ENCODE measurements at places on chromosomes 13 and 19.

GRCh38 chr13:111502957-111503356 lies 182.5 kb downstream of the TEX29 start:
- no peak for DNase-seq

DNA sequence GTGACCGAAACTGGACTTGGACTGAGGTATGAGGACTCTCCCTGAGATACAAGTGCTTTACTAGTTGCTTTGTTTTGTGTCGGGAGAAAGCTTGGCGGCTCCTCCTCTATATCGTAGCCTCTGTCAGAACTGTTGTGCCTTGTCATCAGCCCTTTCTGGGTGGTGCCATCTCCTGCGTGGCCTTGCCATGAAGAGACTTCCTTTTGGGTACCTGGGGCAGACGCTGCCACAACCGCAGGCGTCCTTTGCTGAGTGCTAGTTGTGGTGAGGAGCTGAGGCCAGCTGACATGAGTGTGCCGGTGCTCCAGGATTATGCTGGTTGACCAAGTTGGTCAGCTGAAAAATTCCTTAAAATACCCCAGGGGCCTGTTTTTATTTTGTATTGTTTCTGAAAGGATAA lies 124.5 kb downstream of the AKAP11 start:
- no peak for DNase-seq

DNA sequence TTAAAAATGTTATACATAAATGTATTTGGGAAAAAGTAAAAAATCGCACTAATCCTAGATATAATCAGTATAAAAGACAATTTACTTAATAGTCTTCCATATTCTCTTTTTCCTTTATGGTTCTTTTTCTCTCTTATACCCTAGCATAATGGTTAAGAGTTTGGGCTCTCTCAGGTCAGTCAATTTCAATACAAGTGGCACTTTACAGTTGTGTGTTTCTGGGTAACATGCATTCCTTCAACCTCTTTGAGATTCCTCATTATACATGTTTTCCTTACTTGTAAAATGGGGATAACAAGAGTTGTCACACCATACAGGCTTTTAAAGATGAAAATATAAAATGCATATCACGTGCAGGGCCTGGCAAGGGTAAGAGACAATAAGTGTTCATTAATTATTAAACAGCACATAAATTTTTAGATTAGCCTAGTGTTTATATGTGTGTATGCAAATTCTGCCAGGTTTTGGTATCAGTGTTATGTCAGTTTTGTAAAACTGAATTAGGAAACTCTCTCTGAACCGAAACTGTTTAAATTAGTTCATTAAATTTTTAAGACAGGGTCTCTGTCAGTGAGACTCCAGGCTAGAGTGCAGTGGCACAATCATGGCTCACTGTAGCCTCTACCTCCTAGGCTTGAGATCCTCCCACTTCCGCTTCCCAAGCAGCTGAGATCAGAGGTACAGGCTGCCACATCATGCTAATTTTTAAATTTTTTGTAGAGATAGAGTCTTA lies 49.8 kb downstream of the ELF1 start:
- DNase-seq, result no peak

- no peak for DNase-seq
Measured at GRCh38 chr19:51564791-51565190, 6.3 kb upstream of the ZNF175 start.

DNA sequence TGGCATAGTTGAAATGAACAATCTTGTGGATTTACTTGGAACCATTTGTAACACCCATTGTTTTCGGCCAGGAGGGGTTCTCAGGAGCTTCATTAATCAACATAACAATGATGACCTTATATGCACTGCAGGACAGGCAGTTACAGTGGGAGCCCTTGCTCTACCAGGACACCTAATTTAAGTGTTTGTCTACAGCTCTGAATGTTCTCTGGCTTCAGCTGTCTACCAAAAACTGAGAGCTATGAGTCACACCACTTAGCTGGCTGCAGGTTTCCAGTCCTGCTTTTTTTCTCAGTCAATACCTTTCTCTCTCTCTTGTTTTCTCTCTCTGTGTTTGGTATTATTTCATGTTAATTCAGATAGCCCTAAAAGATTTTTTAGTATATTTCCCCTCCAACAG lies 105.4 kb upstream of the MBNL2 start:
- no peak for DNase-seq

- DNase-seq, result no peak
Measured at GRCh38 chr13:37306778-37307544, 201.5 kb upstream of the CSNK1A1L start.

DNA sequence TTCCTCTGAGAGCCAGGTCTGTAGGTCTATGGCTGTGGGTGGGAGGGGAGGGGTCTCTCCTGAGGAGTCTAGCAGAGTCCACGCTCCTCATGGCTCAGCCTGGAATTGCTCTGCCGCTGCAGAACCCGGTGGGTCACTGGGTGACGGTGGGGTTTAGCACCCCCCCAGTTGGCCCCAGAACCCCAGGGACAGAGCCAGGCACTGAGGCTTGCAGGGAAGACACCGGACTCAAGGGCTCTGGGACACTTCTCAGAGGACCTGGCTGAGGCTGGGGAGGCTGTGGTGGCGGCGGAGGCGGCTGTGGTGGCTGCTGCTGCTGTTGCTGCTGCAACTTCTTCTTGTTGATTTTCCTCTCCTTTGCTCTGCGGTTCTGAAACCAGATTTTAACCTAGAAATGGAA lies 6.1 kb downstream of the CDX2 start:
- DNase-seq, result no peak

GRCh38 chr13:48299591-48299990 lies 4.0 kb upstream of the RB1 start:
- no peak for DNase-seq

DNA sequence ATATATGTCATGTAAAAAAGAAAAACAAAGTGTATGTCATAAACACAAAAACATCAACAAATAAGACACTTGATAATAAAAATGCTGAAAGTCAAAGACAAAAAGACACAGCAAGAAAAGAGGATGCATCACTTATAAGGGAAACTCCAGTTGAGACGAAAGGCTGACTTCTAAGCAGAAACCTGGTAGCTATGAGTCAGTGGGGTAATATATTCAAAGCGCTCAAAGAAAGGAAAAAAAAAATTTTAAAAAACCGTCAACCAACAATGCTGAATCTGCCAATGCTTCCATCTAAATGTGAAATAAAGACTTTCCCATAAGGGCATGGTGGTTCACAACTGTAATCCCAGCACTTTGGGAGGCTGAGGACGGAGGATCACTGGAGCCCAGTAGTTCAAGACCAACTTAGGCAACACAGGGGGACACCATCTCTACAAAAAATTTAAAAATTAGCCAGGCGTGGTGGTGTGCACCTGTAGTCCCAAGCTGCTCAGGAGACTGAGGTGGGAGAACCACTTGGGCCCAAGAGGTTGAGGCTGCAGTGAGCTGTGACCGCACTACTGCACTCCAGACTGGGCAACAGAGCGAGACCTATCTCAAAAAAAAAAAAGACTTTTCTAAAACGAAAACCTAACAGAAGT lies 24.0 kb downstream of the USP12 start:
- no peak for DNase-seq

GRCh38 chr13:38693641-38694040 lies 6.8 kb downstream of the FREM2 start:
- no peak for DNase-seq

GRCh38 chr13:21287331-21287907 lies 111.0 kb downstream of the MRPL57 start:
- no peak for DNase-seq

GRCh38 chr19:9903336-9903735 lies 33.0 kb downstream of the OLFM2 start:
- DNase-seq, result no peak

DNA sequence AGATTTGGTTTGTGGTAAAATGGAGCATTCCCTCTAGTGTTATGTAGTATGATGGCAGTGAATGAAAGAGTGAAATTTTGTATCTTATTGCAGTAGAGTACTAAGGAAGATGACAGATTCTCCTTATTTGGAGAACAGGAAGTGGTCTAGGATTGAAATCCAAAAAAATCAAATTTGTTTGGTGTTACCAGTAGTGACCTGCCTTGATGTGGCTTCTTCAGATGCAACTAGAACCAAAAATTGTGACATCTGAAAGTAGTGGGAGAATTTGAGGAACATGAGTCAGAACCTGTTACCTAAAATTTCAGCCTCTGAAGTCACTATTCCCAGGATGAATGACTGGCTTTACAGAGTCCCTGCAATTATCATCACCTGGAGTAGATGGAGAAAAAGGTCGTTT lies 165.9 kb downstream of the KLF5 start:
- DNase-seq, result no peak

- no peak for DNase-seq
Measured at GRCh38 chr13:71255633-71256032, 611.4 kb downstream of the DACH1 start.

DNA sequence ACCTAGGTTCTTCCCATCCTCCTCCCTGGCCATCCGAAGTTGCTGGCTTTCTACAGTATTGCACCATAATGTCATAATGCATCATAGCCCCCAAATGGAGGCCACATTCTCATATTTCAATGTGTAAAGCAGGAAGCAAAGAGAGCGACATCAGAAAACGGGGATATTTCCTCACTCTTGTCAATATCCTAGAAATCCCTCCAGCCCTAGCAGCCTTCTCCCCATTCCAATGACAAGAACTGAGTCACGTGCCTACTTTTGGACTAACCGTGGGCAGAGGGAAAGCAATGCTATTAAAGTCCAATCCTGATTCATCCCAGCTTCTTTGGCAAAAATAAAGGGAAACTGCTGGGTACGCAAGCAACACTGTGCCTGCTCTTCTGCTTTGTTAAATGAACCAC lies 4.3 kb upstream of the RAP2A start:
- DNase-seq, result no peak

GRCh38 chr19:4327252-4327876 lies 11.3 kb downstream of the STAP2 start:
- no peak for DNase-seq

DNA sequence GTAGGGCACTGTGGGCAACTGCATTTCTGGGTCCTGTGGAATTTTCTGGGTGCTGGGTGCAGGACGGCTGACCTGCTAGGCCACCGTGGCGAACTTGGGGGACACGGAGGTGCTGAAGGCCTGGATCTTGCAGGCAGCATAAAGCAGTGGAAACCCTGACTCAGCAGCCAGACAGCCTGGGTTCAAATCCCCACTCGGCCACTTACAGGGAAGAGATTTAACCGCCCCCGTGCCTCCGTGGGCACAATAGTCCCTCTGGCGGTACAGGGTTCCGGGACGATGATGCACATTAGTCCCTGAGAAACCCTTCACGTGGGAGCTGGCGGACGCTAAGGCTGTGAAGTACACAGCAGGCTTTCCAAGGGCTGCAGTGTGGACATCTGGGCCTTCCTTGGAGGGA lies 3.0 kb downstream of the FAM83E start:
- no peak for DNase-seq

DNA sequence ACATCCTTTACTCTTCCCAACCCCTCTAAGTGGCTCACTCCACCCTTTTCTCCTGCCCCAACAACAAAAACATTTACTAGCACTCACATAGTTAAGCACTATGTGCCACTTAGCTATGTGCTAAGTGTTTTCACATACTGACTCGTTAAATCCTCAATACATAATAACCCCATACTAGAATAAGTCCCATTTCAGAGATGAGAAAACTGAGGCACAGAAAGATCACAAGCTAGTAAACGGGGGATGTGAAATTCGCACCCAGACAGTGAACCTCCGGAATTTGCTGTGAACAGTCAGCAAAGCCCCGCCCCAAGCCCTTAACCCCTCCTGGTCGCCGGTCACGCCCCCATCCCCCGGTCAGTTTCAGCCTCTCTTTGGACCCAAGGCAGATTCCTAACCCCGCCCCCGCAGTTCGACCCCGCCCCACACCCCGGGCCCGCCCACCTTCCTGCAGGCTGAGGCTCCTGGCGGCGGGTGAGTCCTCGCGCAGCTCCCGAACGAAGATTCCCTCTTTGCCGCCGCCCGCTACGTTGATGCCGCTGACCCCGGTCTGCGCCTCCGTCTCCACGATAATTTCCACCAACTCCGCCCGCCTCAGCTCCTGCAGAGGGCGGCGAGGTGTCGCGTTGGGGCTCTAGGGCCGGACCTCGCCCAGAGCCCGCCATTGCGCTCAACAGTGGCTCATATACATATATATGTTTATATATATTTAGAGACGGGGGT lies 9.8 kb downstream of the PRX start:
- peak; percentile 56 for DNase-seq

DNA sequence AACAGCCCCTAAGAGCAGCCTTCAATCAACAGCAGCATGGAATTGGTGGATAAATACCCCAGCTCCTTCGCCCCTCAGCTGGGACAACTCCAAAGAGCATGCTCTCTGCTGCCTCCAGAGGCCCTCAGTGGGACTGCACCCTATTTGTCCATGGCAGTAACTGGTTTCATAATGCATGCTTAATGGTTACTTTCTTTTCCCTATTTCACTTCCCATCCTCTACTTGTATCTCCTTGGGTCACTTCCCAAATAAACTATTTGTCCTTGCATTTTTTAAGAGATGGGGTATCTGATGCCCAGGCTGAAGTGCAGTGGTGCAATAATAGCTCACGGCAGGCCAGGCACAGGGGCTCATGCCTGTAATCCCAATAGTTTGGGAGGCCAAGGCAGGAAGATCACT lies 13.5 kb upstream of the TPM4 start:
- DNase-seq, result peak; percentile 41

DNA sequence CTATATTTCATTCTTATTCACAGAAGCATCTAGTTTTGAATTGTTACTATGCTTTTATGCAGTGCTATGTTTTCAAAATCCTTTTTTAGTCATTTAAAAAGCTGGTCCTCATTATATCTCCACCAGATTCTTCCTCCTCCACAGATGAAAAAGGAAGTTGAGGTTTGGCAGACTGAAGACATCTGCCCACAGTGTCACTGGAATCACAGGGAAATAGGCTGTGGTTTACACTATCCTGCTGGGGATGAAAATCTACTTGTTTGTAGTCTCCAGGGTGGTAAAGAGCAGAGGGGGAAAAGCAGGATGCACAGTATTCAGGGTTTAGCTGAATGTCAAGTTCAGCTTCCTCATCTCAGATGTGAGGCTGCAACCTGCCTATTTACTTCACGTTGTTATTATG lies 351.2 kb downstream of the DNAJC15 start:
- no peak for DNase-seq

GRCh38 chr13:30394751-30395191 lies 27.5 kb upstream of the UBE2L5 start:
- no peak for DNase-seq

GRCh38 chr13:75329723-75330122 lies 152.2 kb downstream of the TBC1D4 start:
- no peak for DNase-seq

- DNase-seq, result no peak
Measured at GRCh38 chr19:47821460-47822020, at the start of gene CRX. TSS of gene CRX (plus strand) at chr19:47821937. CDS start at chr19:47834444, 12,507 bp downstream.

GRCh38 chr19:33177417-33177979 lies 16.6 kb upstream of the LRP3 start:
- peak; percentile 52 for DNase-seq

DNA sequence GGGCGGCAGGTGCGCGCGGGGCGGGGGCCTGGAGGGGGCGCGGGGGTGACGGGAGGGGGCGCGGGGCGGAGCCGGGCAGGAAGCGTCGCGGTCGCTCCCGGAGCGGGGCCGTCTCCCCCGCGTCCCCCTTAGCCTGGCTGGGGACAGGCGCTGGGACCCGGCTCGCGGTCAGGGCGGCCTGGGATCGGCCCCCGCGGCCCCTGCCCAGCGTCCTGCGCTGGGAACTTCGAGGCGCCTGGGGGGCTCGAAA lies 74.7 kb upstream of the MCF2L start:
- no peak for DNase-seq

GRCh38 chr13:109883181-109884180 lies 97.1 kb upstream of the IRS2 start:
- DNase-seq, result no peak

GRCh38 chr13:44148159-44148914 lies 225.3 kb upstream of the SERP2 start:
- no peak for DNase-seq

GRCh38 chr19:5494773-5495172 lies 39.6 kb downstream of the ZNRF4 start:
- no peak for DNase-seq

Data from stimulated activated CD8-positive, alpha-beta memory T cell treated with anti-CD3 and anti-CD28 coated beads, Interleukin-7, amount 100 ng/mL, for 1 hour (primary cell).